ENCODE measurements at places on chromosomes 1 and 21.

DNA sequence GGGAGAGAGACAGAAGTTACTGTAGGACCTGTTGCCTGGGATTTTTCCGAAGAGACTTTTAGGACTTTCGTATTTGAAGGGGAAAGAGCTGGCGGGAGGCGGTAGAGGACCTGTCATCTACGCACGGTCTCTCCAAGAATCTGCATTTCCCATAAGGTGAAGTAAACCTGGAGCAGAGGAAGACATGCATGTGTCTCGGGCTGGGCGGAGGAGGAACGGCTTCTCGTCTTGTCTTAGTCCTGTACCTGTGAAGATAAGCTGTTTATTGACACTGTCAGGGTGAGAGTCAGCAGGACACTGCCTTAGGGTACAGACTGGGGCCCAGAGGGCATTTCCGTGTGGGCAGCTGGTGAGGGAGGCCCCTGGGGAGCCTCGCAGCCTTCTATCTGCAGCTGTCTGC is 123.4 kb upstream of the COL6A1 start:
- no peak for DNase-seq

GRCh38 chr1:58724483-58724882 is 24.6 kb upstream of the MYSM1 start:
- DNase-seq: no peak

- no peak for DNase-seq
Observed at GRCh38 chr1:197841158-197841557, 61.3 kb upstream of the C1orf53 start.

DNA sequence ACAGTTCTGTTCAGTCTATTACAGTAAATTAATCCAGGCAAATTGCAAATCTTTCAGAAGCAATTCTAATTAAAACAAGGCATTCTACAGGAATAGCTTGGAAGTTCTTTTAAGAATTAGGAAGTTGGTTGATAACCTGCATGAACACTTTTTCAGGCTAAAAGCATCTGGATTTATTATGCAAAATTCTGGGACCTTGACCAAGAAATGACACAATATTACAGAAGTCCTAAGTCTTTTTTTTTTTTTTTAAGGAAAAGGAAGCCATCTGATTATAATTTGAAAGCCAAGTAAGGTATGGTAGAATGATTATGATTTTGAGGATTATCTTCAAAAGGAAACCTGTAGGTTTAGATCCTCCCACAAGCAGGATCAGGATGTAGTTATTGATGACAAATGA is 74.7 kb upstream of the KCNK2 start:
- DNase-seq: no peak

DNA sequence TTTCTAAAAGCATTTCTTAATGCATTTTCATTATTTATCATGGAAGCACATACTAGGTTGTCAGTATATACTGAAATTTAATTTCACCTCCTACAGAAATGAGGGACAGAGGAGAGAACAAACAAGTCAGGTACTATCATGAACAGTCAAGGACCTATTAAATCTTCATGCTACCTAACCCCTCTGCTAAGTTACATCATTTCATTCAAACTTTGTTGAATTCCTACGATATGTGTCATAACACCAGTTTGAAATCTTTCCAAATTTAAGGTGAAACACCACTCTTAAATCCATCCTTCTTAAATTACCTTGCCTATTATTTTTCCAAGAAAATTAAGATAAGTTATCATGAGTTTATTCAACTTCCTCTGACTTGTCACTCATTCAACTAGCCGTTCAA is 78.9 kb downstream of the DENND1B start:
- DNase-seq: no peak

- DNase-seq: no peak
Observed at GRCh38 chr1:17198476-17199258, 6.3 kb upstream of the PADI1 start.

GRCh38 chr1:77024500-77024899 is 157.2 kb downstream of the ST6GALNAC5 start:
- no peak for DNase-seq

- no peak for DNase-seq
Observed at GRCh38 chr1:51552929-51553807, 34.1 kb upstream of the EPS15 start.

GRCh38 chr1:232457595-232457994 is 172.3 kb downstream of the SIPA1L2 start:
- DNase-seq: no peak

DNA sequence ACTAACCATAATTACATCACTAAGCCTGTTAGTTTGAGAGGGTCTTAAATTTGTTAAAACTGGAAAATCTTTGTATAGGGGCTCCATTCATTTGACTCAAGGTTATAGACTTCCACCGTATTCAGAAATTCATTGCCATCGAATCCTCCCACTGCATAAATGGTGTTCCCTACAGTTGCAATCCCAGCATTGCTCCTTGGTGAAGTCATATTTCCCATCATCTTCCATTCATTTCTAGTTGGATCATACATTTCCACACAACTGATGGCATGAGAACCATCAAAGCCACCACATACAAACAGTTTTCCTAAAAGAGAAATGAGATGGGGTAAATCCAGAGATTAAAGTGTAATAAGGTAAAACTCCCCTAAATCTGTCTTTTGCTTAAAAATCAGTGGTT is 19.1 kb downstream of the IVNS1ABP start:
- no peak for DNase-seq

DNA sequence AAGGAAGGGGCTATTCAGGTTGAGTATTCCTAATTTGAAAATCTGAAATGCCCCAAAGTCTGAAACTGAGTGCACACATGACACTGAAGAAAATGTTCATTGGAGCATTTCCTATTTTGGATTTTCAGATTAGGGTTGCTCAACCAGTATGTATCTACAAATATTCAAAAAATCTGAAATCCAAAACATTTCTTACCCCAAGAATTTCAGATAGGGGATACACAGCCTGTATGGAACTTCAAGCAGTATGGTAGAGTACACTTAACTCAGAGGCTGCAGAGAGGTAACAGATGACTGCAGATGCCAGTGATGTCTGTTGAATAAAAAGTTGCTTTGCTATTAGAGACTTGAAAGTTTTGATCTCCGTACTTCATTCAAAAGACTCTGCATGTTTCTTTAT is 19.0 kb downstream of the YTHDF2 start:
- DNase-seq: no peak

DNA sequence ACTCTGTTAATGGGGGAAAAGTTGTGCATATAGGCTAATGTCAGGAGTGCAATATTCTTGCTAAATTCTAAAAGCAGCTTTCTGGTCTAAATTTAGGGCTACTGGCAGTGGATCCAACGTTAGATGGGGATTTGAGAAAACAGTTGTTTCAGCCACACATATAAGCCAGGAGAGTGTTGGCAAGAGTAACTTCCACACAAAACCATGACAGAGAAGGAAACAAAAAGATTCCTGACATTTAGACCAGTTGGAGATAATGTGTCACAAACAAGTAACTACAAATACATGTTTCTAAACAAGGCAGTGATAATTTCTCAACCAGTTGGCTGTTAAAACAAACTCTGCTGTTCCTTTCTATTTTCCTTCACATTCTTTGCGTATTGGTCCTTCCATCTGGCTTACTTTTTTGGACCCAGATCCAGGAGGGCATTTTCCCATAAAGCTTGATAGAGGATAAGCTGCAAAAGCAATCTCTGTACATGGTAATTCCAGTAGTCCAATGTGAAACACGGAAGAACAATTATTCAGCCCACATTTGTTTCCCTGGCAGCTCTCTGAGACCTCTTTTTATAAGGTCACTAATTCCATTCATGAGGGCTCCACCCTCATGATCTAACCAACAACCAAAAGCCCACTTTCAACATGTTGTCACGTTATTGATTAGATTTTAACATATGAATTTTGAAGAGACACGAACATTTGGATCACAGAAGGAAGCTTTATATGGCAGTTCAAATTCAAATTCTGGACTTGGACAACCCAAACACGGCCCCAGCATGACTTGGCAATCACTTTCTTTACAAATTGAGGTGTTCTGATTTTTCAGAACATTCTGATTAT is 1888.6 kb downstream of the MRPL39 start:
- no peak for DNase-seq

DNA sequence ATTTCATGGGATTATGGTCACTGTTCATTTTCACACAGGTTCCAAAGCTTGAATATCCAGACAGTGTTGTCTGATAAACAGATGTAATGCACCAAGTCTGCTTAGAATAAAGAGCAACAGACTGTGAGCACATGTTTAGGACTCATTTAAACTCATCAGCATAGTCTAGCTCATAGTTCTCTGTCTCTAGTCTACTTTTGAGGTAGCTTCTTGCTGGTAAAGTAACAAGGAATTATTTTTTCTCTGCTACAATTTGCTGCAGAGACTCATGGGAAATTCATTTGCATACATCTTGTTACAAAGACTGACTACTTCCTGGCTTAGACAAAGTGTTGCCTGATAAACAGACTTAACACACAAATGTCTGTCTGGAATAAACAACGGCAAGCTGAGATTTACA is 187.2 kb downstream of the NFIA start:
- no peak for DNase-seq

DNA sequence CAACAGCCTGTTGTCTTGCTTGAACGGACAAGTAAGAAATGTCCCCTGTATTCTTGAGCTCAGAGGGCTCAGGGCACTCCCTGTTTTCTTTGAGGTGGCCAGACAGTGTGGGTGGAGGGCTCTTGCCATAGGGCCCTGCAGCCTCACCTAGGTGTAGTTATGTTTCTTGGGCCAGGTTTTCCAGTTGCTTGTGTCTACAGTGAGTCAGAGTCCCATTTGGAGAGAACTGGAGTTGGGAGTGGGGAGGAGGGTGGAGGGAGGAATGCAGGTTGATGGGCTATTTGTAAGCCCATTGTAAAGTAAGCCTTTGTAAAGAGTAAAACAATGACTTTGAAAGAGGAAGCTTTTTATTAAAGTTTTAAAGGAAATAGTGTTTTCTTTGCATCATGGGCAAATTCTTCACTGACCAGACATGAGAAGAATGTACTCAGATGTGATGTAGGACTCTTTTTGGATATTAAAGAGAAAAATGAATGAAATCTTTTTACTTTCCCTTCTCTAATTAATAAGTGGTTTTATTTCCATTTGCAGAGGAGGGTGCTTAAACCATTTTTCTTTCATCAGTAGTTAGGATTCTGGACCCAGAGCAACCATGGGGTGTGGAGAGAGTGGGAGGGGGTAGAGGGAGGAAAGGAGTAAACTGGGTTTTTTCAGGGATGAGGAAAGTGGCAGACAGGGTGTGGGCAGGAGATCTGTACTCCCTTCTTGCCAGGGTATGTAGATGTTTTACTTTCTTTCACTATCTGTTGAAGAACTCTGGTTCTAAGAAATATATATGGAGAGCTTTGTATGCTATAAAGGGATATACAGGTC is 45.1 kb upstream of the MACF1 start:
- no peak for DNase-seq

GRCh38 chr1:169885207-169885606 is 8.5 kb downstream of the SCYL3 start:
- no peak for DNase-seq

DNA sequence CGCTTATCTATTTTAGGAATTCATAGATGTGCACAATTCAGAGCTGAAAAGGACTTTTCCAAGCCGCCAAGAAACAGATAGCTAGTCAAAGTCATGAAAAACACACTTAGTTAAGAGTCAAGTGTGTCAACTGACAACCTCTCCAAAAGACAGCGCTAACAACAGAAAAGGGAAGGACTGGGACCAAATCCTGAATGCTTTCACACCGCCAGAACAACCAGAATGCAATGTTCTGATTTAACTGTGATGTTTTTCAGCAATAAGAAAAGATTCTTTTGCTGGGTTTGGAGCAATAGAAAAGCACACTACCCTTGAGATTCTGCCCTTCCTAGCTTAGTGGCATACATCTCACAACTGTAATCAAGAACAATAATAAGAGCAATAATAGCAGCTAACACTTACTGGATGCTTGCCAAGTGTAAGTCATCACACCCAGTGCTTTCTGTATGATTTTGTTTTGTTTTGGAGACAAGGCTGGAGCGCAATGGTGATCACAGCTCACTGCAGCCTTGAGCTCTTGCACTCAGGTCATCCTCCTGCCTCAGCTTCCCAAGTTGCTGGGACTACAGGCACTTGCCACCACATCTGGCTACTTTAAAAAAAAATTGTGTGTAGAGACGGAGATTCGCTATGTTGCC is 33.9 kb upstream of the SDC3 start:
- no peak for DNase-seq

Measured in smooth muscle cell of the brain vasculature (primary cell).